ENCODE measurements at places on chromosomes 3 and 15.

DNA sequence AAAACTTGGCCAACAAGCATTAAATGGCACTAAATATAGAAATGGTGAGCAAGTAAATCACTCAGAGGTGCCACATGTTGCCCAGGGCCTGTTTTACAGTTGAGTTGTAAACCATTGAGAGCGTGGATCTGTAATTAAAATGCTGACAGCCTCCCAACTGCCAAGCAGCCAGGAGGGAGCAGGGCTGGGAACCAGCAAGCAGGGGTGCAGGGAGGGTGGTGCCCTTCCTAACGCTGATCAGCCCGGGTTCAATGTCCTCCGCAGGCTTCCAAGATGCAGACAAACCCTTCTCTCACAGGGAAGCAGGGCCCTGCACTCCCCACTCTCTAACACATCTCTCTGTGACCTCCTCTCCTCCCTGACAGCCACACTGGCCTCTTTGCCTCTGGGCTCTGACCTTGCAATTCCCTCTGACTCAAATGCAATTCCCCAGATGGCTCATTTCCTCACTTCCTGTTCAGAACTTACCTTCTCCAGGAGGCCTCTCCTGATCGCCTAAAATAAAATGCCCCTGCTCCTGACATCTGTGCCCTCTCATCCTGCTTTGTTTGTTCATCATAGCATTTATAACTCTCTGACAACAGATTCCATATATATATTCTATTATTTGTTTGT lies 40.0 kb downstream of the WNT7A start:
- DNase-seq = no peak

DNA sequence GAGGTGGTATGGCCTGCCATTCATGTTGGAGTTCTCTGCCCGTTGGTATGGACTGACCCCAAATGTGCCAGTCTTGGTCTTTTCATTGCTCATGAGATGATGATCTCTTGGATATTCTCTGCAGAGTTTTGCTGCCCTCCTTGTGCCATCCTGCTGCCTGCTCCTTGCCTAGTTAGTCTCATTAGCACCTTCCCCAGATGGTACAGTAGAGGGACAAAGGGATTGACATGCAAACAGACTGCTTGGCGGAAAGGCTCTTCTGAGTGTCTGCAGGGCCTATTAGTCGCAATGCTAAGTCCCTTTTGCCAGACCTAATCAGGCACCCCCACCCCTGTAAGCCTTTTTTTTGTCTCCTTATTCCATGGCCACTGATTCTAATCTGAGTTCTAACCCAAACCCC lies 90.6 kb downstream of the ARNT2 start:
- no peak for DNase-seq

DNA sequence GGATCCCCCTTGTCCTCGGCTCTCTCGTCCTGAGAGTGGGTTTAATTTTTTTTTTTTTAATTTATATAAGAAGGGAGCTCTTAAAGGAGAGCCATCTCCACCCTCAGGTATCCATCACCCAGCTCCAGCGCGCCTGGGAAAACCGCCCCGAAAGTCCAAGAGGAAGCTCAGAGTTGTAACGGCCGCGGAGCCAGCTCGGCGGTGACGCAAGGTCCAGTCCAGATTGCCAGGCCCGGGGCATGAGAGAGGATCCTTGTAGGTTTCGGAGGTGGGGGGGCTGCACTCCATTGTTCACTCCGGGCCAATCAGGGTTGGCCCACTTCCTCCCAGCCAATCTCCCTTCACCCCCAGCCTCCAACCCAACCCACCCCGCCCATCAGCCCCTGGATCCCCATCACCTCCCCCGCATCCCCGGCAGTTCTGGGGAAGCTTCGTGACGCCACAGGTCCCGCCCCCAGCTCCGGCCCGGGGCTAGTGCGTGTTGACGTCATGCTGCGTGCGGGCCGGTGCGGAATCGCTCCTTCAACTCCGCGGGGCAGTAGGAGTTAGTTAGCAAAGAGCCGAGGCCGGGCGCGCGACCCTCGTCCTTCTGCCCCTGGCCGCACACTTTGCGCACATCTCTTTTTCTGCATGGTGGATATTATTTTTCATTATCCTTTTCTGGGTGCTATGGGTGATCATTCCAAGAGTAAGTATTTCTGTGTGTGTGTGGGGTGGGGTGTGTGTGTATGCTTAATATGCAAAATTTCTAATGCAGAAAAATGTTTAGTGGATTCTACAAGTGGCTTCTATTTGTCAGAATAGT lies at the start of gene ISL2:
ISL2 (plus strand) TSS at position 520 of the 805 bp plus-strand sequence; CDS start at position 631, 111 bp downstream.
- DNase-seq = peak; percentile 91

- no peak for DNase-seq
Observed at GRCh38 chr3:10758304-10759037, 57.6 kb upstream of the SLC6A11 start.

DNA sequence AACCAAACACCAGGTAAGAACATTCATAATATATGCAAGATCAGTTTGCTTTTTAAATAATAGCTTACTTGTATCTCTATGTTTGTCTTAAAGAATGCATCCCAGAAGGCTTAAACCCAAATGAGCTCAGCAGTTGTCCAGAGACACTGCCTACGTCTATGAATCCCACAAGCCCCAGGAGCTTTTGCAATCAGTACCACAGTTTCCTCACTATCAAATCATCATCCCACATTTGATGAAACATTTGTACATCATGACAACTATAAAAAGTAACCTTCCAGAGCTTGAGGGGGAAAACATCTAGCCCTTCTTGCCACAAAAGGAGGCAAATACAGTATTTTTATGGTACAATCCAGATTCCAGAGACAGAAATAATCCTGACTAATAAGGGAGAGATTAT lies 63.7 kb downstream of the ATP8B4 start:
- no peak for DNase-seq

DNA sequence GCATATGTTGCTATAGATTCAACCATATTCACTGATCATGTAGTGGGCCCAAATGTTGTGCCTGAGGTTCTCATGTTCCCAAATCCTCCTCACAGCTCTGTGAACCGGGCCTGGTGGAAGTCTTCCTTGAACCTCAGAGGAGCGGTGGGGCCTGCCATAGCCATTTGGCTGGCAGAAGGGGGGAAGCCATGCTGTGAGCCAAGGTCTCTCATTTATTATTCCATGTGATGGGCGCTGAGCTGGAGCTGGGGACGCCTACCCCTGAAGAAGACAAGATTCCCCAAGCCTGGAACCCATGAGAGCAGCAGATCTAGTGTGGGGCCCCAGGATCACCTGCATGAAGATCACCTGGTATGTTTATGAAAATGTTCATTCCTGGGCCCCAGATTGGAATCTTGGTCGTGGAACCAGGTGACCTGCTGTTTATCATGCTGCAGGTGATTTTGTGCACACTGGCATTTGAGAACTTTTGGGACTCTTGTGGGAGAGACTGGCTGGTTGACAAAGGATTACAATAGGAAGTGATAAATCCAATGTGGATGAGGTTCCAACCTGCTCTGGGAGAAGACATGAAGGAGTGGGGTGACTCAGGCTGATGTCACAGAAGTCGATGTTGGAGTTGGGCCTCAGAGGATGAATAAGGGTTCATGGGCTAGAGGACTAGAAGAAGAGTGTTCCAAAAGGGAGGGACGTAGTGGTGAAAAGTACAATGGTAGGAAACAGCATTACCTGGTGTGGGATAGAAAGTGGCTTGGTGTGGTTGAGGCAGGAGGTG lies 102.1 kb downstream of the ASB7 start:
- DNase-seq = no peak

All from NCI-H1048 (cell line).